ENCODE measurements at places on chromosomes 12 and 14.

GRCh38 chr12:37666069-37666781 is 650.3 kb upstream of the ALG10B start:
- no peak for DNase-seq

- peak; percentile 21 for DNase-seq
These were observed 41.3 kb downstream of the STK38L start for GRCh38 chr12:27285403-27285802.

GRCh38 chr12:105315726-105316125 is 14.8 kb upstream of the C12orf75 start:
- no peak for DNase-seq

DNA sequence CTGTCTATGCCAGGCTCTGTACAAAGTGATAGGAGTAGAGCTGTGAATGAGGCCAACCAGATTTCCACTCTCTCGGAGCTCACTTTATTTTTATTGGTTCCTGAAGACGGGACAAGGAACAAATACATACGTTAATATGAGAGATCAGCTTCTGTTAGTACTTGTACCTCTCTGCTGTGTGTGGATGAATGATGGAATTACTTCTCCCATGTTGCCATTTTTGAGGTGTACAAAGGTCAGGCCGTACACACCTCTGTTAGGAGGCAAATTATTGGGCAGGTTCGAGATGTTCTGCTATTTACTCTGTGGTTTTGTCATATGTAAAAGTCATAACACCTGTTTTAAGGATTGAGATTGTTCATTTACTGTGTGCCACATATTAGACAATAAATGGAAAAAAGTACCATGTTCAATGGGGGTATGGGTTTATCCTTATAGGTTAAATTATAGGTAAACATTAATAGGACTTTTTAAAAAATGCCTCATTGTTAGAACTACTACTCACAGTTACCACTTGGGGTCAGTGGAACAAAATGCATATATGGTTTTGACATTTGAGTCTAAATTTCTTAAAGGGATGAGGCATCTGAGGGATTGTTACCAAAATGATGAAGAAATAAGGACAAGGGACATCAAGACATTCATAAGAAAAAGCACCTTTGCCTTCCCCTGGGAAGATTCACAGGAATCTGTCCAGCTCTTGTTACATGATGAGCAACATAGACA is 26.9 kb downstream of the WBP11 start:
- DNase-seq: peak; percentile 19

GRCh38 chr12:131692431-131692830 is 18.5 kb upstream of the SFSWAP start:
- no peak for DNase-seq

- no peak for DNase-seq
These were observed 6.0 kb downstream of the RNASE6 start for GRCh38 chr14:20787025-20787424.

GRCh38 chr14:28308734-28309133 is 457.9 kb upstream of the FOXG1 start:
- peak; percentile 78 for DNase-seq

DNA sequence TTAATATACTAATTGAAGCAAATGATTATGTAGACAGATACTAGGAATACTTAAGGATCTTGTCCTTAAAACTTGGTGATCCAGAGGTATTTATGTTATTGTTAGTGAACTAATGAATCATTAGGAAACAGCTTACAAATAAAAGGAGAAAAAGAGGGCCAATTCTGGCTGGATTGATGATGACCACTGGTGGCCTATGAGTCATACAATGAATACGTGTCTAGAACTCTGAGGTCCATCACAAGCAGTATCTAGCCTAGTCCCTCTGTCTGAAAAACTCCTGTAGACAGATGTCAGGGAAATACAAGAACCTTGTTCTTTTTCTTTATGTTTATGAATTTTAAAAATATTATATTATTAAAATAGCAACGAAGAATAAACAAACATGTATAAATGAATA is 51.7 kb upstream of the RTL1 start:
- DNase-seq: peak; percentile 55

GRCh38 chr14:104384776-104385071 is 194.8 kb upstream of the C14orf180 start:
- no peak for DNase-seq

GRCh38 chr14:60845523-60845922 is 111.0 kb downstream of the MNAT1 start:
- DNase-seq: no peak

DNA sequence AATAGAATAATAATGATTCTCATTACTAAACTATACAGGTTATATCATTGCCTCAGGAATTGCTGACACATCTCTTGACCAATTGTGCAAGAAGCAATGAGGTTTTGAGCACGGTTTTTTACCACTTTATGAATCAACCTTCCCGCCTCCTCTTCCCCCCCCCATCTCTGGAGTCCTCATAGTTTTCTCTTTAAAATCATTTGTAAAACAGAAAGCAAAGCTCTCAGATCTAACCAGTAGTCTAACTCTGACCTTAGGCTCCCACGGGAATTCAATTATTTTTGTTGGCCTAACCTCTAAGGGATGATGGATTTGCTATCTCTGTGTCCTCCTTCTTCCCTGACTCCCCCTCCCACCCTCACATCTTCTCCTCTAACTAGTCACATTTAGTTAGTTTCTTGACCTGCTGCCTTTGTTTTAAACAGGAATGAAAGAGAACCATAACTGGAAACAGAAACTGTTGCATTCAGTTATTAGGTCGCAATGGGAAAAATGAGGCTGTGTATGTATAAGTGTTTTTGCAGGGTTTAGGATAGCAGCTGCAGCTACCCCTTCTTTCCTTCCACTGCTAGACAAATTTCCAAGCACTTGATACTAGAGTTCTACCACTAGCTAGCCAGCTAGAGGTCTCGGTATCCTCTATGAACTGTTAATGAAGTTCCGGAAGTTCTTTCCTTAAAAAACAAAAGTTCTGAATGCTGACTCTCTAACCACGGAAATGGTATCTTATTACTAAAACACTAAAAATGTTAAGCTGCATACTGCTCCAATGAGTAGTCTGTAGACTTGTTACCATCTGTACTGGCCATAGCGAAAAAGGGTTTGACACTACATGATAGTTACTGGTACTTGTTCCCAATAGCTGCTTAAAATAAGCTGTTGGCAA is 65.4 kb downstream of the TAOK3 start:
- DNase-seq: peak; percentile 94

DNA sequence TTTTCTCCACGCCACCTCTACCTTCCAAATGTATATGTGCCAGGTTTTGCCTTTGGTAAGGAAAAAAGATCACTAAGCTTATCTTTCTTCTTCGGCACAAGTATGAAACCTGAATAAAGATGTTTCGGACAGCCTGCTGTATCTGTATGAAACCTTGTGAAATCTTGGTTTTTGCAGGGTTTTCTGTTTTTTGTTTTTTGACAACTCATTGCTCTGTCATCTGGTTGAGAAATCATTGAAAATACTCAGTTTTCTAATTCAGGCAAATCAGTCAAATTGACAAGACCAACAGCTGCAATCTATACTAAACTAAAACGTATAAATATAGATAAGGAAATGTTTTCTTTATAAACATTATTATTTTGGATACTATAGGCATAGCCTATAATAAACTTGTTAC is 63.1 kb upstream of the FGD4 start:
- no peak for DNase-seq

DNA sequence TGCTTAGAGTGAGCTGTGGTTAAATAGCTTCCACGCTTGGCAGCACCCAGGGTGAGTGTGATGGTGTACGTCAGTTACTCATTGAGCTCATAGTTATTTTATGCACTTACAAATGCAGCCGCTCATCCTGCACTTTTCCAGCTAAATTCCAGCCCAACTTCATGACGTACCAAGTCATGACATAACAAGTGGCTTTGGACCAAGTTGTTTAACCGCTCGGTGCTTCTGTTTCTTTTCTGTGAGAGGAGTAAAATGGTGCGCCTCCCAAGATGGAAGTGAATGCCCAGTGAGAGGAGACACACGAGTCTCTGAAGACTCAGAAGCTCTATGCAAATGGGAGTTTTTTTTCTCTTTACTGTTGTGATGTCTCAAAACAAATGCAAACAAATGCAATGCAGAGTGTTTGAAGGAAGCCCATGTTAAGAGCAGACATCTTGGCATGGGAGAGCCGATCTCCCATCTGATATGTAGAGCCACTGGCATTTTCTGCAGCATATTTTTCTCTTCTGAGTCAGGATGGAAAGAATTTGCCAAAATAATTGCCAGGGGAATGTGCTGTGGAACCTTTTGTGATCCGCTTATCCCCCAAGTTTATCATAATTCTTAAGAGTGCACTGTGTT is 72.2 kb downstream of the FBXW8 start:
- DNase-seq: peak; percentile 65

DNA sequence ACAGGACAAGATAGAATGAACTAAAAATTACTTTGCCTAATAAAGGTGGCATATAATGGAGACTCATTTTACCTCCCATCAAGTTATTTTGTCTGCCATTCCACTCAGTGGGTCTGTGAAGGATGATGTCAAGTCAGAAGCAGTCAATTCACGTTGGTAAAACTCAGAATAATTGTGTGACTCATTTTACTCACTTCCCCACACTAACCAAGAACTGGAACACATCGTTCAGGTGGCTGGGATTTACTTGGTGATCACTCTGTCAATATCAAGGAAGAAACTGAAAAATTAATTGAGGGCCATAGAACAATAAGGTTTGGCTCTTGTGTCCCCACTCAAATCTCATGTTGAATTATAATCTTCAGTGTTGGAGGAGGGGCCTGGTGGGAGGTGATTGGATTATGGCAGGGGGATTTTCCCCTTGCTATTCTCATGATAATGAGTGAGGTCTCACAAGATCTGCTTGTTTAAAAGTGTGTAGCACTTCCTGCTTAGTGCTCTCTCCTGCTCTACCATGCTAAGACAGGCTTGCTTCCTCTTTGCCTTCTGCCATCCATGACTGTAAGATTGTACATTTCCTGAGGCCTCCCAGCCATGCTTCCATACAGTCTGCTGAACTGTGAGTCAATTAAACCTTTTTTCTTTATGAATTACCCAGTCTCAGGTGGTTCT is 35.7 kb upstream of the GTF2A1 start:
- DNase-seq: no peak

DNA sequence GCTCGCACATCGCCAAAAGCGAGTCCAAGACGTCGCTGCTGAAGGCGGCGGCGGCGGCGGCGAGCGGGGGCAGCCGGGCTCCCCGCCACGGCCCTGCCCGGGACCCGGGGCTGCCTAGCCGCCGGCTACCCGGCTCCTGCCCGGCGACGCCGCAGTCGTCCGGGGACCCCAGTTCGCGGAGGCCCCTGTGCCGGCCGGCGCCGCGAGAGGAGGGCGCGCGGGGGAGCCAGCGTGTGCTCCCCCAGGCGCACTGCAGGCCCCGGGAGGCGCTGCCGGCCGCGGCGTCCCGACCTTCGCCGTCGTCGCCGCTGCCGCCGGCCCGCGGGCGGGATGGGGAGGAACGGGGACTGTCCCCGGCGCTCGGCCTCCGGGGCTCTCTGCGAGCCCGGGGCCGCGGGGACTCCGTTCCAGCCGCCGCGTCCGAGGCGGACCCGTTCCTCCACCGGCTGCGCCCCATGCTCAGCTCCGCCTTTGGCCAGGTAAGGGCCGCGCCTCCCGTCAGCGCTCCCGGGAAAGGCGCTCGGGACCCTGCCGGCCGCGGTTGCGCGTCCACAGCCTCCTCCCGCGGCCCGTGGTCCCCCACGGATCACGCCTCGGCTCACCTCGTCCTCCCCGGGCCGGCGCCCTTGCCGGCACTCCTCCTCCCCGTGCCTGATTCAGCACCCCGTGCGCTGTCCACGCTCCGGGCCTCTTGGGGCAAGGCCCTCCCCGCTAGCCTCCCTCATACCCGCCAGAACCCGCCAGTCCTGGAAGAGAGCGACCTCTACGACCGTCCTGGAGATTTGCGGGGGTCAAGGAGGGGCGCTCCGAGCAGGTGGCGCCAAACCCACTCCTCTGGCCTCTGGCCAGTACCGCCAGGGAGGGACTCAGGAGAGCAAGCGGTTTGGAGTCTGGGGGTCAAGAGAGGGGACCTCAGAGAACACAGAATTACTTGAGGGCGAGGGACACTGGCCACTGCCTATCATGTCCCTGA is 721 bp downstream of the CABP1 start:
- peak; percentile 27 for DNase-seq

- no peak for DNase-seq
These were observed 11.7 kb upstream of the OTOGL start for GRCh38 chr12:80087486-80088213.
